GOT3 (cell line): ENCODE measurements at places on chromosomes 6 and 20.

DNA sequence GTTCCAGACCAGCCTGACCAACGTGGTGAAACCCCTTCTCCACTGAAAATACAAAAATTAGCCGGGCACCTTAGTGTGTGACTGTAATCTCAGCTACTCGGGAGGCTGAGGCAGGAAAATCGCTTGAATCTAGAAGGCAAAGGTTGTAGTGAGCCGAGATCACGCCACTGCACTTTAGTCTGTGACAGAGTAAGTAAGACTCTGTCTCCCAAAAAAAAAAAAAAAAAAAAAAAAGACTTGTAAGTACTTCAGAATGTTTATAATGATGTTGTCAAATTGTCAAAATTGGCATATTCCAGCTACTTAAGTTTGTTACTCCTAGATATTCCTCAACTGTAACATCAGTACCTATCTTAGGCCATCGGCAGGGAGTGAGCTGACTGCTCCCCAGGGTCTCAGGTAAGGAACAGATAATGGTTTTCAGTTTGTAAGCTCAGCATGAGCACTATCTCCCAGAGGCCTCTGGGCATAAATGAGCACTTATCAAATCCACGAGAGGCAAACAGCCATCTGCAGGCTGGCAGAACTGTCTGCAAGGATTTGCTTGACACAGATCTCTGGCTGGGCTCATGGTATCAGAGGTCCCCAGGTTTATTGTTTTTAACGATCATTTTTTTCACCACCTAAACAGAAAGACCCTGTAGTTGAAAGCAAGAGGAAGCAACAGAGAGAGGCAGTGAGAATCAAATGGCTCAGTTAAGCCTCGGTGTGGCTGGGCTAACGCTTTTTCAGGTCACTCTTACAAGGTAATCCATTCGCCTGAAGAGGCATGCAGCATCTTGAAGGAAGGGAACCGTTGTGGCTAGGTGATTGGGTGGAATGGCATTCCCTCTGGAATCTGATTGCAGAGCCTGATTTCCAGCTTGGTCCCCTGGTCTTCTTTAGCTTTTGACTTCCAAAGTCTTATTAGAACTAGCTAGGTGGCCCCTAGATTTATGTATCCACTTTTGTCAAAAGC, 115.9 kb downstream of the LY86 start:
- DNase-seq: no peak

DNA sequence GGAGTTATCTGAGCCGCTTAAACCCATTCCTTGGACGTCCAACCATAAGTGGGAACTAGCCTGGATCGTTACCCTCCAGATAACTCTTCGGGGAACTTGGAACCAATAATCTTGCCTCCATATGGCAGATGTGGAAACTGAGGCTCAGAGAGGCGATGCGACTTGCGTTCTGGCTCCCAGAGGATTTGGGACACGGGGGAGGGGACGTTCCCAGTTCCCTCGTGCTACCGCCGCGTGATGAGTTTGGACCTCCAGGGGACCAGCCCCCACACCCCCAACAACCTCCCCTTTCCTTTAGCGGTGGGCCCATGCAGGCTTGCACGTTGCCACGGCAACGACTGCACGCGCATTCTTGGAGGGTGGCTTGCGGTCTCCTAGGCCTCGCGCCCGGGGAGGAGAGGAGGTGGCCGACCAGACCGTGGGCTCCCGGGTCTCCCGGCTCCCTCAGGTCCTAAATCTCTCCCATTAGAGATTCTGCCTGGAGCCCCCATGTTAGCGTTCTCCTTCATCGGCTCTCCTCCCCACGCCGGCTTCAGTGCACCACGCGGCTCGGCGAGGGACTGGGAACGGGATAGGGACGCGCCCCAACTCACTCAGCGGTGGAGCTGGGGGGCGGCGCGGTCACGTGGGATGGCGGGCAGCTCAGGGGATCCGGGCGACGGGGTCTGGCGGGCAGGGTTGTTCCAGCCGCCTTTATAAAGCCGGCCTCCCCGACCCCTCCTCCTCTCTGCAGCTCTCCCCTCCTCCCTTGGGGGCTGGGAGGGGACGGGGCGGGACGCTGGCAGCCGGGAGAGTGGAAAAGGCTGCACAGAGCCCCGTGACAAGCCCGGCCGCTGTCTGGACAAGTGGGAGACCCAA, at the start of gene PLTP:
Gene PLTP (minus strand): TSS at position 670 of the 858 bp plus-strand sequence. CDS start 703 bp downstream, outside the sequence.
- no peak for DNase-seq

DNA sequence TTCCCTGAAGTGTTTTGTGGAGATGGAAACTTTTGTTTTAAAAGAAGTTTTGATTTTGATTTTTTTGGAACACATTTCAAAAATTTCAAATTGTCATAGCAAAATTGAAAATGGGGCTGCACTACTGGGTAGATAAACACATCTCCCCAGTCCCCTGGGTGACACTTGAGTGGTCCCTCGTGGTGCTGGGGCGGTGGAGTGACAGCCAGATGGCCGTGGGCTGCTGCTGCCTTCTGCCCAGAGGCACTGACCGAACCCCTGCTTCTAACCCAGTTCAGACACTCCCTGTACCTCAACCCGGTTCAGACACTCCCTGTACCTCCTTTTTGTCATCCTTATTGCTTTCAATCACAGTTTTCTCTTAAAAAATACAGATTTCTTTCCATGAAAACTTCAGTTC, 69.9 kb upstream of the SYNJ2 start:
- DNase-seq: no peak

DNA sequence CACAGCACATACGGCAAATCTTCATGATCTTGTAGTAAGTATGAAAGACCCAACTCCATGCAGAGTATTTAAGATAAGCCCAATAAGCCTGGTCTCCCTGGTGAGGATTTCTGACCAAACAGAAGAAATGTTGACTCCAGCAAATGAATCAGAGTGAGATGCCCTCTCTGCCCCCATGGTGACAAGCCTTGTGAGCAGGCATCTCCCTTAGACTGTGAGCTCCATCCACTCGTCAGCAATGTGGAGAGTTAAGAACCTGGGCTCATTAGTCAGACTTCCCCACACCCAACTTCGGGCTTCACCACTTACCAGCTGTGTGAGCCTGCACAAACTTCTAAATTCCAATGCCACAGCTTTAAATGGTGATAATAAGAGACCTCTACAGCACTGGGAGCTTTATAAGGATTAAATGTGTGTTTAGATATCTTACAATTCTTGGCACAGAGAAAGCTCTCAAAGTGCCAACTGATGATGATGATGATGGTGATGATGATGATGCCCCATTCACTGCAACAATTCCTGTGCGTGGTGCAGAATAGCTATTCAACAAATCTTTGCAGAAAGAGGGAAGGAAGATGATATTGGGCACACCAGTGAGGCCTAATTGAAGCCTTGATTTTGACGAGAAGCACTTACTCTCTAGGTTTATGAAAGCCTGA, 253.4 kb upstream of the TAB2 start:
- no peak for DNase-seq

DNA sequence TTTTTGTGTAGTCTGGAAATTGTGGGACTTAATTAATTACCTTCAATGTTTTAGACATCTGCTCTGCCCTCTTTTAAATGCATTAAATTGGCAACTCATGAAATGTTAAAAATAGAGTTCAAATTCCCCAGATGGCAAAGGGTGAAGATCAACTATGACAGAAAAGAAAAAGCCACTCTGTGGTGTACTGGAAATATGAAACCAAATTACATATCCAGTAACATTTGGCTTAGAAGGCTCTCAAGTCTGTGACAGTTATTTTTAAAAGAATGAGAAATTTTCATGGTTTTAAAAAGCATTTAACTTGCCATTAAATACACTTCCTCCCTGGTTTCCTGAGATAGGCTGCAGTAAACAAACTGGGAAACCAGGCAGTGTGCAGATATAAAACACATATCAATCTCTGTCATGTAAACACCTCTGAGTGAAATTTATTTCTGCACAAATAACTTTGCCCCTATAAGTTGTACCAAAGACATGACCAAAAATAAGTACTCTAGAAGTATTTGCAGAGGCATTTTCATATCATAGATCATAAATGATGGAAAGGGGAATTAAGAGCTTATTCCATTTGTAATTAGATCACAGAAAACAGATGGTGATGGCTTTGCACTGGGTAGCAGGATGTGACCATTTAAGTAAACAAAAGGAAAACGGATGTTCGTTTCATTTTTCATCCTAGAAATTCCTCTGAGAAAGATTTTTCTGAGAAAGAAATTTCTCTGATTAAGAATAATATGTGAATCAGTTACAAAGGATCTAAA, 360.1 kb downstream of the SAMD5 start:
- DNase-seq: no peak
